Suppressor macrophage treated with lipopolysaccharide for 1 hour (primary cell): ENCODE measurements at places on chromosomes 13 and 19.
A peak's percentile ranks its signal among the peaks of the same experiment; 100 is the strongest.

GRCh38 chr13:40895227-40896184 lies 106.1 kb downstream of the SLC25A15 start:
- no peak for DNase-seq

- no peak for DNase-seq
Measured at GRCh38 chr13:85685436-85685835, 113.8 kb downstream of the SLITRK6 start.

DNA sequence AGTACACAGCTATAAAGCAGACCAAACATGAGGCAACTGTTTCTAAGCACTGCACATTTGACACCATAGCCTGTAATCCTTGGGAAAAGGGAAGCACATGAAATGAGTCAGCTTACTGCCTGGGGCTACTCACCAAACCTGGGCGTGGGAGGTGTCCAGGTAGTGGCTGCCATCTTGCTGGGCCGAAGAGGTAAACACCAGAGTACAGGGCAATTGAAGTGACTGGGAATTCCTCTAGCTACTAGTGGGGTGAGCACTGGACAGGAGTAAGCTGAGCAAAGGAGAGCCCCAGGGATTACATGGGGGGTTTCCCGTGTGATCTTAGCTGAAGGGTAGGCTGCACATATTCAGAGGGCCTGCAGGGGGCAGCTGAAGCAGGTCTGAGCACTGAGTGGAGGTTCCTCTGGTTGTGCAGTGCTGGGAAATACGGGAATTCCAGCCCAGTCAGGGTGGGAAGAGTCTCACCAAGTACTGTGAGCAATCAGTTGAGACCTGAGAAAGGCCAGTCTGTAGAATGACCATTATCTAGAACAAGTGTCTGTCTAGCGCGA lies 140.5 kb downstream of the SLC7A1 start:
- peak; percentile 88 for DNase-seq

GRCh38 chr19:42360787-42361544 lies 29.1 kb downstream of the CNFN start:
- no peak for DNase-seq

DNA sequence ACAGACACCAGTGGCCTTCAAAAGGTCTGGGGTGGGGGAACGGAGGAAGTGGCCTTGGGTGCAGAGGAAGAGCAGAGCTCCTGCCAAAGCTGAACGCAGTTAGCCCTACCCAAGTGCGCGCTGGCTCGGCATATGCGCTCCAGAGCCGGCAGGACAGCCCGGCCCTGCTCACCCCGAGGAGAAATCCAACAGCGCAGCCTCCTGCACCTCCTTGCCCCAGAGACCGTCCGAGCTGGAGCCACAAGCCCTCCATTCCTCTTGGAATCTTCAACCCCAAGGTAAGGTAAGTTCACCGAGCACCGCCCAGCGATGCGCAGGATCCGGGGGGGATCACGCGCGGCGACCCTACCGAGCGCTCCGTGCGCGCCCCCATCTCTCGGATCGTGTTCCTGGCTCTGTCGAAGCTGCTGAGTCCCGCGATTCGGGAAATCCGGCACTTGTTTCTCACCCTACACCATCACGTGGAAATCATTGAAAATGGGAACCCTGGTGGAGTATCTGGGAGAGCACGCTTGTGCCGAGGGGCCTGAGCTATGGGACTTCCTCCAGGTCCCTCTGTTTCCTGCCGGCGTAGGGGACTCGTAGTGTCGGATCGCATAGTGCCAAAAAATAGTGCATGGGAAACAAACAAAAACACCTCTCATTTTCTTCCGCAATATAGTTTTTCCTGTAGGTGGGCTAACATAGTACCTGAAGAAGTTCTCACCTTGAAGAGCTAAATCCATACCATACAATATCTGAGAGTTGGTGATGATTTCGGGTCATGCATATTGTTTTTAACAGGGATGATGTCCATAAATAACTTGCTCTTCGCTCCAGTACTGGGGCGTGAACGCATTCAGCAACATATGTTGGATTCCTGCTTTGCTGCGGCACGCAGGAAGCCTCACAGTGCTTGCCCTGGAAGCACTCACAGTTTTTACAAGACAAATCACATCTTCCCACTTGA lies 9.3 kb downstream of the PDX1 start:
- no peak for DNase-seq

GRCh38 chr19:38233740-38234251 lies 9.8 kb upstream of the DPF1 start:
- DNase-seq, result peak; percentile 92

GRCh38 chr13:65889368-65889767 lies 1340.8 kb downstream of the PCDH9 start:
- no peak for DNase-seq

GRCh38 chr13:65843314-65843731 lies 1386.8 kb downstream of the PCDH9 start:
- DNase-seq, result no peak

GRCh38 chr19:46977548-46977947 lies 42.1 kb upstream of the NPAS1 start:
- DNase-seq, result no peak

GRCh38 chr13:41546372-41547190 lies 89.2 kb downstream of the RGCC start:
- DNase-seq, result peak; percentile 75

- no peak for DNase-seq
Measured at GRCh38 chr13:45926741-45927140, 75.2 kb upstream of the SIAH3 start.

DNA sequence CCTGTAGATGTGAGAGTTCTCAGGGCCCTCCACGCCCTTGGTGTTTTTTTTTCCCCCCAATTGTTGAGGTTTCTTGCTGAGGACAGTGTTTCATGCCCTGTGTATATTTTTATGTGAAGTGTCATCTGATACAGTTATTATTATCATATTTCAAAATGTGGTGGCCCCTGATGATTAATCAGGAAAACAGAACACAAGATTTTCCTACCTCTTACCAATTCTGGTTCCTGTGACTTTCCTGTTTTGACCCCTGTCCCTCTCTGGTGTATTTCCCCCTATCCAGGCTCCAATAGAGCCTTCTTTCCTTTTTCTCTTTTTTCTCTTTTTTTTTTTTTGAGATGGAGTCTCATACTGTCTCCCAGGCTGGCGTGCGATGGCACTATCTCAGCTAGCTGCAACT lies 642 bp downstream of the PSG8 start:
- DNase-seq, result no peak

- DNase-seq, result no peak
Measured at GRCh38 chr19:40238775-40239174, 12.3 kb upstream of the CCNP start.

- no peak for DNase-seq
Measured at GRCh38 chr19:54967611-54968010, 1.4 kb downstream of the NLRP2 start.

GRCh38 chr19:4506449-4507149 lies 11.7 kb downstream of the PLIN4 start:
- peak; percentile 62 for DNase-seq

- no peak for DNase-seq
Measured at GRCh38 chr13:110433014-110433413, 125.9 kb downstream of the COL4A2 start.

GRCh38 chr13:31631746-31632145 lies 107.6 kb upstream of the RXFP2 start:
- no peak for DNase-seq

GRCh38 chr13:27523346-27524073 lies 73.1 kb upstream of the MTIF3 start:
- DNase-seq, result peak; percentile 37

DNA sequence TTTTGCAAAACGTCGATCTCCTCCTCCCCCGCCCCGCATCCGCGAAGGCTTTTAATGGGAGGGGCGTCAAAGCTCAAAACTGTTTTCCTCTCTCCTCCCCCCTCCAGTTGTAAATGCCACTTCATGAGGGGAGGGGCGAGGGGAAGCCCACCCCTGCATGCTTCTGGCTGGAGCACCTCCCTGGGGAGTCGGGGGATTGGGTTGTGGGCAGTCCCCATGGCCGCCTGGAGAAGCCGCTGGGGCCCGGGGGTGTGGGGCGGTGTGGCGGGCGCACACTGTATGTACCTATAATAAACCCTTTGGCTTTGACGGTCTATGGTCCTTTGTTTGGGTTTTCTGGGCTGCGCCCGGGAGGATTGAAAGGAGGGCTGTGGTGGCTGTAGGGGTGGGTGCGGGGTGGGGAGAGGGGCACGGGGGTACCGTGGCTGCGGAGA lies 505 bp upstream of the SHKBP1 start:
- DNase-seq, result no peak
